ENCODE measurements at places on chromosomes 7 and 10.
A peak's percentile ranks its signal among the peaks of the same experiment; 100 is the strongest.

- peak; percentile 8 for DNase-seq
Observed at GRCh38 chr10:125002423-125003145, 60.7 kb downstream of the ZRANB1 start.

DNA sequence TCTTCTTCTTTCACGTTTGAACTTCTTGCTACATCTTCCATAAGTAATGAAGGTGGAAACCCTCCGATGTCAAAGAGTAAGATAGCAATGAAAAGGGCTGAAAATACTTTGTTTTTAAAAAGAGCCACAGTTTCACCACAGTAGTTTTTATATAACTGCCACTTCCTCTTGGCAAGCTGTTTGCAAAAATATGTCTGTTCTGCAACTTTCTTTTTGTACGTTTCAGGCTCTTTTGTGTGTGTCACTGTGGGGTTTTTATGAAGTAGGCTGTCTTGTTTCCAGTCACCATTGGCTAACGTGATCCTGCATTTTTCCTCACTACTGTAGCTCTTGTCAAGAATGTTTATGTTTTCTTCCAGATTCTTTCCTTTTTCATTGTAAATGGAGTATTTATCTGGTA lies 55.6 kb downstream of the SLC16A9 start:
- DNase-seq: no peak

- no peak for DNase-seq
Observed at GRCh38 chr7:106111655-106112117, 426 bp downstream of the SYPL1 start.

DNA sequence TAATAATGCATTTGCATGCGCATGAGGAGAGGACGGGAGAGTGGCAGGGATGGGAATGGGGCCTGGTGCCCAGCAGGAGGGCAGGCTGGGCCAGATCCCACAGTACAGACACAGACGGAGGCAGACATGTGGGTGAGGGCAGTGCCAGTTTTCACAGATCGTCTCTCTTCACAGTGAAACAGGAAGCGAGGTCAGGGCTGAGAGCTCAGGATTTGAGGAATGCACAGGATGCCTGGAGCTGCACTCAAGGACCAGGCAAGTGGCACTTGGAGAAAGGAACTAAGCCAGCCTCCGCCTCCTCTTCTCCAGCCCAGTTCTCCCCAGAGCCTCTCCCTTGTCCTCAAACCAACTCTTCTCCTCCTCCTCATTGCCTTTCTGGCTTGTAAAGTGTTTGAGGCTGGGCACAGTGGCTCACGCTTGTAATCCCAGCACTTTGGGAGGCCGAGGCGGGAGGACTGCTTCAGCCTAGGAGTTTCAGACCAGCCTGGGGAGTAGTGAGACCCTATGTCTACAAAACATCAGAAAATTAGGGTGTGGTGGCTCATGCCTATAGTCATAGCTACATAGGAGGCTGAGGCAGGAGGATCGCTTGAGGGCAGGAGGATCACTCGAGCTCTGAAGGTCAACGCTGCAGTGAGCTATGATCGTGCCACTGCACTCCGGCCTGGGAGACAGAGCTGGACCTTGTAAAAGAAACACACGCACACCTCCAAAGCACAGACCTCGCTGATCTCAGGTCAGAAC lies 115.2 kb downstream of the HIP1 start:
- DNase-seq: peak; percentile 12

Measured in WTC11 (cell line).